Progenitor cell of endocrine pancreas (in vitro differentiated cells): ENCODE measurements at places on chromosomes 7 and 10. TPM values are rescaled to one million over a fixed set of nuclear protein-coding genes. Genes with fewer than 3 reads are reported as not detected.

CLCN1 gene
- total RNA-seq = 0.09 and 0.14 TPM in 2 replicates

SFMBT2 gene
- total RNA-seq = 8.2 and 9.1 TPM in 2 replicates

DNA sequence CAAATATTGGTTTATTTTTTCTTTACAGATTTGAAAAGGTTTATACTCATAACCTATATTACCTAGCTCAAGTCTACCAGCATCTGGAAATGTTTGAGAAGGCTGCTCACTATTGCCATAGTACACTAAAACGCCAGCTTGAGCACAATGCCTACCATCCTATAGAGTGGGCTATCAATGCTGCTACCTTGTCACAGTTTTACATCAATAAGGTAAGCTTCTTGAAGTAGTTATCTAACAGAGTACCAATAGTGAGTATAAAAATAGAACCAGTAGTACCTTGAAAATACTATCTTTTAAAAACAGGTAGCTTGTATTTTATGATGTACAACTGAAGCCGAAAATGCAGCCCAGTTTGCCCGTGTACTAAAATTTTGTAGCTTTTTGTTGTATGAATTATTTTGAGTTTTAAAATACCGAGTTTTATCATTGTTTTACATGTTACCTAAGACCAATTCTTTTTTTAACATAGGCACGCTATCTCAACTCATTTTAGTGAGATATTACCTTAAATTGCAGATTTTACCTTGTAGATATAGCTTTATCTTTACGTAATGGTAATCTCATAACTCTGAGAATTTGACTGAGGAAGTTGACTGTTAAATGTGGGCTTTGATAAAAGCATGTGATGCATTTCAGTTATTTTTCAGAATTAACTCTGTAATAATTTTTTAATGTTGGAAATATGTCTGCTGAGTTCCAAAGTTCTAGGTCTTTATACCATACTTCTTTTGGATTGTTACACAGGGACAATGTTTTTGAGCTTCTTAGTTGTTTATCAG is 17.3 kb downstream of the KIFBP start:
- H3K27ac ChIP-seq = no peak overlapping the region
- no peaks in the 10 kb centered on the region for H3K4me1 ChIP-seq
- H3K36me3 ChIP-seq = peaks cover 5% of the 10 kb centered on the region
- H3K27me3 ChIP-seq = no peaks in the 10 kb centered on the region
- DNase-seq = no peak

- DNase-seq = no peak
- H3K27ac ChIP-seq = no peak overlapping the region
- H3K27me3 ChIP-seq = peaks cover 44% of the 10 kb centered on the region
- peaks cover 21% of the 10 kb centered on the region for H3K4me1 ChIP-seq
Observed at GRCh38 chr7:143347950-143348349, 14.6 kb downstream of the FAM131B start.

- H3K27me3 ChIP-seq = no peaks in the 10 kb centered on the region
- H3K36me3 ChIP-seq = peaks cover 15% of the 10 kb centered on the region
- DNase-seq = no peak
- peaks cover 8% of the 10 kb centered on the region for H3K4me1 ChIP-seq
Observed at GRCh38 chr7:1931256-1931950, 261.3 kb downstream of the ELFN1 start.

DNA sequence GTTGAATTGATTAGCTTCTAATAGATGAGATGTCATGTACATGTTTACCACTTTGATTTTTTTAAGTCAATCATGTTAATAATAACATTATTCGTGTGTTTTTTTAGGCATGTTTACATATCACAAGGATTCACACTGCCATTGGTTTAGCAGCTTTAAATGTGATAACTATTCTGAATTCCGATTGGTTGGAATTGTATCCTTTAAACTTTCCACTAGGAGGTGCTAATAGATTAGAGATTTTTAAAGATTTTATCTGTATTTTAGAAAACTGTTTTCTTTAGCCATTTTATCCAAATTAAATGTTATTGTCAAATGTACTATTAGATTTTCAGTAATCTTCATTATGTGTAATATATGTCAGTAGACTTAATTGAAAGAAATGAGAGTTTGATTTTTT is 83.2 kb downstream of the HECTD2 start:
- no peak for DNase-seq
- H3K4me3 ChIP-seq = no peak overlapping the region
- no peaks in the 10 kb centered on the region for H3K4me1 ChIP-seq
- no peak overlapping the region for H3K27ac ChIP-seq

DNA sequence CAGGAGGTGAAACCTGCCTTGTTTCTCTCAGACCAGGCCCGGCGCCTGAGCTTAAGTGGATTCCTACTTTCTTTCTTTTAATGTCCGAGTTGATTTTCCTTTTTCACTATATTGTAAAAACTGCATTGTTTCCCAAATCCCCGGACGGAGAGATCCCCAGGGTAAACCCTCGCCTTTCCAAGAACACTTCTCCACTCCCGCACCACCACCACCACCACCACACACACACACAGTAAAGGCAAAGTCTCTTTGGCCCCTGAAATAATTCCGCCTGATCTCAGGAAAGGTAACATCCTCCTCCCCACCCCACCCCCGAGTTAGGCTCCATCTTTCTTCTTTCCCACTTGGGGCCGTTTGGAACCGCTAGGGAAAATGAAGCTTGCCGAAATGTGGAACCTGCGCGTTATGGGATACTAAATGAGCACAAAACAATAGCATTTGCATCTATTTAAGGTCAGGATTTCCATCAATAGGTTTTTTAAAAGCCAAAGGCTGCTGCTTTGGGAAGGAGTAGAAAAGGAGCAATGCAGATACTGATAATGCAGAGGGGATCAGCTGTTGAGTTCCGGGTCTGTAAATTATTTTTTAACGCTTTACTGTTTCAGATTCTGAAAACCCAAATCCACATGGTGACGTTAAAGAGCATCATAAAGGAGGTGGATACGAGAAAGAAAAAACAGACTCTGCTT is 2.5 kb downstream of the HPSE2 start:
- peaks cover 12% of the 10 kb centered on the region for H3K4me1 ChIP-seq
- no peak overlapping the region for H3K27ac ChIP-seq
- H3K27me3 ChIP-seq = peaks cover 98% of the 10 kb centered on the region
- H3K4me3 ChIP-seq = no peak overlapping the region
- DNase-seq = no peak

DNA sequence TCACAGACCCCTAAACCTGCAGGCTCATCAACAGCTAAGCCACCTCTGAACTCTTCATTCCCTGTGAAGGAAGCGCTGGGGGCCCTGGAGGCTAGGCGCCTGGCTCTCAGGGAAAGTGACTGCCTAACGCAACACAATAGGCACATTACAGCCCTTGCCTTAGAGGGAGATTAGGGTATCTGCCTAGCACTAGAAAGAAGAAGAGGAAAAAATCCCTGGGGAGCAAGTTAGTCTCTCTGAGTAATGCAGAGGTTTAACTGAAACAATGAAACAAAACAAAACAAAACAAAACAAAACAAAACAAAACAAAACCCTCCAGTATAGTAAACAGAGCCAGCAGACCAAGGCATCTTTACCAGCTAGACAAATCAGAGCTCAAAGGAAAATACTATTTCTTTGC is 2.6 kb downstream of the ZNF777 start:
- H3K27ac ChIP-seq = no peak overlapping the region
- peaks cover 9% of the 10 kb centered on the region for H3K4me1 ChIP-seq
- peak overlapping the region; percentile 74 for H3K4me3 ChIP-seq
- peaks cover 3% of the 10 kb centered on the region for H3K27me3 ChIP-seq
- peaks cover 9% of the 10 kb centered on the region for H3K36me3 ChIP-seq

- no peak for DNase-seq
- H3K27me3 ChIP-seq = no peaks in the 10 kb centered on the region
- peaks cover 11% of the 10 kb centered on the region for H3K36me3 ChIP-seq
- no peak overlapping the region for H3K27ac ChIP-seq
- no peak overlapping the region for H3K4me3 ChIP-seq
- no peaks in the 10 kb centered on the region for H3K4me1 ChIP-seq
Observed at GRCh38 chr7:70334871-70335270, 736.6 kb downstream of the AUTS2 start.

- H3K4me3 ChIP-seq = no peak overlapping the region
- no peaks in the 10 kb centered on the region for H3K27me3 ChIP-seq
- DNase-seq = no peak
- no peak overlapping the region for H3K27ac ChIP-seq
- no peaks in the 10 kb centered on the region for H3K4me1 ChIP-seq
Observed at GRCh38 chr7:14207138-14207537, 217.7 kb upstream of the ETV1 start.

- no peak overlapping the region for H3K4me3 ChIP-seq
- DNase-seq = no peak
- H3K36me3 ChIP-seq = peaks cover 12% of the 10 kb centered on the region
- peaks cover 6% of the 10 kb centered on the region for H3K4me1 ChIP-seq
- H3K27ac ChIP-seq = no peak overlapping the region
- no peaks in the 10 kb centered on the region for H3K27me3 ChIP-seq
Observed at GRCh38 chr10:122421742-122422141, 32.7 kb upstream of the ARMS2 start.

DNA sequence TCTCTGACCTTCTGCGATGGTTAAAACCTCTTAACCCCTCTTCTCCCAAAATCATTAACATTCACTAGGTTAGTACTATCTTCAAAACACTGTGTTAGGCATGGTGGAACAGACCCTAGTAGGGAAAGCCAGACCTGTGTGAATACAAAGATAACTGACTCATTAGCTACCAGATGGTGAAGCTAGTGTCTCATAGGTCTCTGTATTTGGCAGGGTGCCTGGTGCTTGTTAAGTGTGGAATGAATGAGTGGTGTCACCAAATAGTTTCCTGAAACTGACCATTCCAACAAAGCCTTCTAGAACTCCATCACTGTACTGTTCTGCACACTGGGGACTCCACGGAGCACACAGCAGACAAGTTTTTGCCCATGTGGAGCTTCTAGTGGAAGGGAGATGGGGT is 27.7 kb upstream of the TM9SF3 start:
- H3K4me3 ChIP-seq = no peak overlapping the region
- H3K4me1 ChIP-seq = peaks cover 9% of the 10 kb centered on the region
- DNase-seq = no peak
- H3K27me3 ChIP-seq = no peaks in the 10 kb centered on the region
